ENCODE measurements at places on chromosomes 1 and 21.

GRCh38 chr1:57615956-57616355 is 192.1 kb upstream of the DAB1 start:
- ATAC-seq: no peak

DNA sequence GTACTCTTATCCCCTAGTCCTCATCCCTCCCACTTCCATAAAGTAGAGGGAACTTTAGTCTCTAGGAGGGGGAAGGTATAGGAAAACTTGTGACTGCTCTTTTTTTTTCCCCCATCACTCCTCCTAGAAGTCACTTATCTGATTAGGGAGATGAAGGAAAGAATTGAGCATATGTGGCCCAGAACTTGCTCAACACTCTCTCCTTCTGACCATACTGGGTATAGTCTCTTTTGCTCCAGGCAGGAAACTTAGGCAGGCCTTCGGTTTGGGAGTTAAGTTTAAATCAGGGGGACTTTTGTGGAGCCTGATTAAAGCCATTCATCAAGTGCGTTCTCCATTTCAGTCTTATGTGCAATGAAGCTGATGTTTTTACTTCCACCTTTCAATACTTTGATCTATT is 5.8 kb downstream of the UBE2U start:
- no peak for ATAC-seq

GRCh38 chr1:39632682-39633417 is 6.6 kb downstream of the HEYL start:
- ATAC-seq: peak; percentile 88

DNA sequence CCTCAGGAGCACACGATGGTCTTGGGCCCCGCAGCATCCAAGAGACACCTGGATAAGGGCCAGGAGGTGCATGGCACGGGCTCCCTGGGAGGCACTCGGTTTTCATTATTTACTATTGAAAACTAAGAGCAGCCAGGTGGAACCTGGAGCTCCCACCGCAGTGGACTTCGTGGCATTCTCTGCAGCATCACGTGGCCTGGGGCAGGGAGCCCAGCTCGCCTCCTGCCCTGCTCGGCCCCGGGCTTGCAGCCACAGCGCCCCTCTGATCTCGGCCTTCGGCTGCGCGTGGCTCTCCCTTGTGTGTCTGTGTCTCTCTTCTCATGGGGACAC is 121.6 kb downstream of the SIK1 start:
- no peak for ATAC-seq

DNA sequence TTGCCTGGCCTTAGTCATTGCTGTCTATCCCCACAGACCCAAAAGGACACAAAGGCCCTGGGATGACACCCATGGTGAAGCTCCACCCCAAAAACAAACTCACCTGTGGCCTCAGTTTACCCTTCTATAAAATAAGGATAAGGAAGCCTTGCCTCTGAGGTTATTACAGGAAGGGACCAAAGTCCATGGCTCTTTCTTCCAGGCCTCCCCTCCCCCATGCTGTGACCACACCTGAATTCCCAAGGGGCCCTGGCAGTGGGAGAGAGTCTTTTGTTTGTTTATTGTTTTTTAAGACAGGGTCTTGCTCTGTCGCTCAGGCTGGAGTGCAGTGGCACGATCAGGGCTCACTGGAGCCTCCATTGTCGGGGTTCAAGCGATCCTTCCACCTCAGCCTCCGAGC is 10.5 kb upstream of the TNFRSF25 start:
- no peak for ATAC-seq

- ATAC-seq: no peak
Measured at GRCh38 chr1:203175237-203175826, at the start of gene MYBPH. MYBPH (minus strand) TSS chr1:203175826; CDS start chr1:203175755, 71 bp downstream.

DNA sequence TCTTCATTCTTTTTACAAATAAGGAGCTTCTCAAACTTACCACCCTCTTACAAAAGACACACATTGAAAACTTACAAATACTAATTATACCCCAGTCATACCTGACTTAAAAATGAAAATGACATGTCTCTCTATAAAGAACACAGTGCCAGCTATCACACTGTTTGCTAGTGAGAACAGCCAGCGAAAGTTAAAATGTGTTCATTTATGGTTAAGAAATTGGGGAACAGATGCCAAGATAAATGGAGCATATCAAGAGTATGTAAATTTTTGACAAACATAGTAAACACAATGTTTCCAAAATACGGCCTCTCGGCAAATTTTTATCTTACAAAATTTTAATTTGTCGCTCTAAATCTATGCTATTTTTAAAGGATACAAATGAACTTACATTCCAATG is 1422.9 kb downstream of the KCNT2 start:
- ATAC-seq: no peak

DNA sequence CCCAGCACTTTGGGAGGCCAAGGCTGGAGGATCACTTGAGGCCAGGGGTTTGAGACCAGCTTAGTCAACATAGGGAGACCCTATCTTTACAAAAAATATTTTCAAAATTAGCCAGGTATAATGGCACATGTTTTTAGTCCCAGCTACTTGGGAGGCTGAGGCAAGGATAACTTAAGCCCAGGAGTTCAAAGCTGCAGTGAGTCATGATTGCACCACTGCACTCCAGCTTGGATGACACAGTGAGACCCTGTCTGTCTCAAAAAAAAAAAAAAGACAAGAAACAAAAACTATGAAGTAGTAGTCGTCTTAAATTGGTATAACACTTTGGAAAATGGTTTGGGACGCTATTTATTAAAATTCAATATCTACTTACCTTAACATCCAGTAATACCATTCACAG is 7.7 kb downstream of the AIM2 start:
- no peak for ATAC-seq

DNA sequence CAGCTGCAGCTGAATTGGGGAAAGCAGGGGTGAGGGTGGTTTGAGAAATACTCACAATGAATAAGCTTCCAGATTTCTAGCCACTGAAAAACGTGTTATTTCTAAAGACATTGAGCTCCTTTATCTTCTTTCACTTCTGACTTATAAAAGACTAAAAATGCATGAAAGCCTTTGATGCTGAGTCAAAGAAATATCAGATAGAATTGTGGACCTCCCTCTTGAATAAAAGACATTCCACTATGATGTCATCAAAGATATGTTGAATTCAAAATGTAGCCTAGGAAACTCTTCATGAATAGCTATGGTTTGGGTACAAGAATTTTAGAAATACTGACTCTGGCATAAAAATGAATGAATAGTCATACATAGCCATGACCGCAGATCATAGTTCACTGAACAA is 44.7 kb upstream of the COL24A1 start:
- ATAC-seq: no peak

DNA sequence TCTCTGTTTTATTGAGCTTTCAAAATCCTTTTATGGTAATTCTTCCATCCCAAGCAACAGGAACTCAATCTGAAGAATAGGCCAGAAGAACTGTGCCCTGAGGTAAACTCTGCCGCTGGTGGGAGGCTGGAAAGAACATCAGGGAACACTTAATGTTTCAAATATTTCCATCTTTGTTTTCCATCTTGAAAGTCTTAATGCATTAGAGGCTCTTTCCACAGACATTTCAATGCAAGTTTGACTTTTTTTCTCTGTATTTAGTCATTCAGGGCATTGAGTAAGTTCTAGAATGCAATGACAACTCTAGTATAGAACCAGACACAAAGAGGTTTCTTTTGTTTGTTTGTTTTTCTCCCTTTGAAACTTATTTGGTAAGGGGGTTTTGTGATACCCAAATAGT is 61.5 kb downstream of the KIAA0040 start:
- no peak for ATAC-seq

DNA sequence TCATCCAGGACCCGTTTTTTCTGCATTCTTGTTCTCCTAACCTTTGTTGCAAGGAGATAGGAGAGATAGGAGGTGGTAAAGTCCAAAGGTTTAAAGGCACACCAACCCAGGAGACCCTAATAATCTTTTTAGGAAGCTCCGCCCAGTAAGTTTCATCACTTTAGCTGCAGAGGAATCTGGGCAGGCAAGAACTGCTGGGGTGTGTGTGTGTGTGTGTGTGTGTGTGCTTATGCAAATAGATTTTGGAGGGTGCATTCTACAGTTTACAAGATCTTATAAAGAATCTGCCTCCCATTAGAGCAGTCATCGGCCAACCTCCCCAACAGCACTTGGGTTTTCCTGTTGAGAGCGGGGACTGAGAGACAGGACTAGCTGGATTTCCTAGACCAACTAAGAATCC is 3.9 kb upstream of the IL10 start:
- no peak for ATAC-seq

DNA sequence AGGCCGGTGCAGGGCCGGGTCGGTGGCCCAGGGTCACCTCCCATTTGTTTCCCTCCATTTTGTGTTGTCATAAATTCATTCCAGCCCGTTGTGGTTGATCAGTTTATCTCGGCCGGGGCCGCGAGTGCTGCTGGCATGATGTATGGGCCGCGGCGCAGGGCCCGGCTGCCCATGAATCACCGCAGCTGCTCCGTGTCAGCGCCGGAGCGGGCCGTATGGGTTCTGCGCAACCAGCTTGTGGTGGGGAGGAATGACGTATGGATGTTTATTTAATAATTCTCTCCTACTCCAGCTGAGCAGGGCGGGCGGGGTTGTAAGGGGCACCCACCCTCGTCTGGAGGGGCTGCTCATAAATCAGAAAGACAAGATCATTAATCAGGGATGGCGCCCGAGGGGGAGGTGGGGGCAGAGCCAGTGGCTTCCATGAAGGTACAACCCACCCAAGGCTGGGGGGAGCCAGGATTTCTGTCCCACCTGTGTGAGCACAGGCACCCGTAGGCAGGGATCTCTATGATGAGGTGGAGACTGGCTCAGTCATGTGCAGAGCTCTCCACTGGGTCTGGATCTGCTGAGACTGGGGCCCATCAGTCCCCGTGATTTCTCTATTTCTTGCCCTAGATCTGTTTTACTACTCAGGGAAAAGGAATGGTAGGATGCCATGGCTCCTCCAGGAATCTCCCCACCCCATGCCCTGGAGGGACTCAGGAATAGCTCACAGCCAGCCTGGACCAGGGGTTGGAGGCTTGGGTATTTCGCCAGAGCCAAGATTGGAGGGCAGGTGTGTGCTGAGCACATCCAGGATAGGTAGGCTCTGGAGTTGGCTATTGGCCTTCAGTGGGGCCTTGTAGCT is 27.8 kb downstream of the TMEM53 start:
- ATAC-seq: peak; percentile 78

DNA sequence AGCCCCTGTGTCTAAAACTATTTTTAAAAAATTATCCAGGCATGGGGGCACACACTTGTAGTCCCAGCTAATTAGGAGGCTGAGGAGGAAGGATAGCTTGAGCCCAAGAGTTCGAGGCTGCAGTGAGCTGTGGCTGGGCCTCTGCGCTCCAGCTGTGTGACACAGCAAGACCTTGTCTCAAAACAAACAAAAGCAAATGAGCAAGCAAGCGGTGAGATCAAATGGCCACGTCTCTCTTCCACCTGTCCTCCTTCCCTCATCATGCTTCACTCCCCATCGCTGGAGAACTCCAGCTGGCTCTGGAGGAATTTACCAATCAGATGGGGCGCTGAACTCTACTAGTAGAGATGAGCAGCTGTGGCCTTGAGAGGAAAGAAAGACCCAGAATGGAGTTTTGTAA is 14.0 kb upstream of the REN start:
- ATAC-seq: no peak

DNA sequence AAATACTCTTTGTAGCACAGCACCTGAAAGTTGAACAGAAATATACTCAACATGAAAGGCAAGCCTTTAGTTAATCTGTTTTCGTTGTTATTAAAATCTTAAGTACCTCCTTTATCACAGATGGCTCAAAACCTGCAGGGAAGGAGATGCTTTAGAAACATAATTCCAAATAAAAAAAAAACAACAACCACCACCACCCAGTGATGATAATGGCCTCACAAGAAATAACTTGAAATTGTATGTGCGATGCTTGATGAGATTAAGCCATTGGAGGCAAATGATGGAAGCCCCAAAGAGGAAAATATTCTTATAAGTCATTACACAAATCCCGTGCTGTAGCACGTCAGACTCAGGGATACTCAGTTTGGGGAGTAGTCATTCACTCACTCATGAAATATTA is 24.9 kb upstream of the ZBTB40 start:
- no peak for ATAC-seq

DNA sequence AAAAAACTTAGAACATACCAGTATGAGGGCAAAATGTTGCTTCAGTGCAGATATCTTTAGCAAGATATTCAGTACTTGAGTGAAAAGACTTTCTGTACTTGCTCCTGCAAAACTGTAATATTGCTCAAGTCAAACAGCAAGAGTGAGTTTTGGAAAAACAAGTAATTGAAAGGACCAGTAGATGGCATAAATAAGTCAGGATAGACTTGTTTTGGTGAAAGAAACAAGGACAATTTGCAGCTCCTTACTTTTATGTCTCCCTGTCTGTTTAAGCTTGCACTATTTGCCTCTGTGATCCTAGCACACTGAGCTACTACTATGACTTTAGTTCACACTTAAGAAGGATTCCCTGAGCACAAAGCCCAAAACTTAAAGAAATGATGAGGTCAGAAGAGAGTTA is 39.1 kb downstream of the IFI44 start:
- ATAC-seq: no peak

DNA sequence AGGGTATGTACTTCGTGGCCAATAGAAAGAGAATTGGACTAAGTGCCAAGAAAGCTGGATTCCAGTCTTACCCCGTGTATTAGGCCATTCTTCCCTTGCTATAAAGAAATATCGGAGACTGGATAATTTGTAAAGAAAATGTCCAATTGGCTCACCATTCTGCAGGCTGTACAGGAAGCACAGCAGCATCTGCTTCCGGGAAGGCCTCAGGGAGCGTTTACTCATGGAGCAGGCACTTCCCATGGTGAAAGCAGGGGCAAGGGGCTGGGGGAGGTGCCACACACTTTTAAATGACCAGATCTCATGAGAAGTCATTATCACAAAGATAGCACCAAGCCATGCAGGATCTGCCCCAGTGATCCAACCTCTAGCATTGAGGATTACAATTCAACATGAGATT is 7.8 kb upstream of the AMIGO1 start:
- ATAC-seq: no peak

GRCh38 chr1:94094469-94095111 is 26.4 kb downstream of the ABCA4 start:
- ATAC-seq: peak; percentile 27

- no peak for ATAC-seq
Measured at GRCh38 chr1:22755641-22756040, 45.0 kb downstream of the EPHB2 start.

- ATAC-seq: no peak
Measured at GRCh38 chr1:157862114-157863070, 20.8 kb upstream of the CD5L start.

- ATAC-seq: no peak
Measured at GRCh38 chr1:58650141-58650540, 49.7 kb downstream of the MYSM1 start.
